ENCODE measurements at places on chromosomes 5 and 9.

GRCh38 chr9:112332977-112333638, at the start of gene PTBP3:
Gene PTBP3 (minus strand): TSS chr9:112333619. CDS start chr9:112297865, 35,754 bp downstream.
- DNase-seq = peak; percentile 80

DNA sequence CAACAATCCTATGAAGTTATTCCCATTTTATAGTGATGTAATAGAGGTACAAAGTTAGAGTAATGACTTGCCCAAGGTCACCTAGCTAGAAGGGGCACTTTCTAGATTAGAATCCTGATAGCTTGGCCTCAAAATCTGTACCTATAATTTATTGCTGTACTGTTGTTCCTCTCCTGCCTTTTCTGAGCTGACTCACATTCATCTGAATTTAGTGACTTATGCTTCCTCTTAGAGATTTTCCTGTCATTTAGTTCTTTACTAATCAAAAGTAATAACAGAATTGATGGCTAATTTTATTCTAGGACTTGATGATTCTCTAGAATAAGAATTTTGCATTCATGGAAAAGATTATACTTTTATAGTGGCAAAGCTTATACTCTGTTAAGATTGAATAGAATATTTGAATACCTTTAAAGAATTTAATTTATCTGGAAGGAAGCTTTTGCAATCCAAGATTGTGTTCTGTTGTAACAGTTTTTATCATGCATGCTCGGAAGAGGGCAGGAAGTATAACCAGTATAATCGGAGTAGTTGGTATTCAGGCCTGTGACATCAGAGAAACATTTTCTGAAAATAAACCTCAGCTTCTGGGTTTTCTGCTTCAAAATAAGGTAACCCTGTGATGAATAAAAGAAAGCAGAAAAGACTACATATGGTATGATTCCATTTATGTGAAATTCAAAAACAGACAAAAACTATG, 21.3 kb downstream of the CYSTM1 start:
- DNase-seq = no peak

DNA sequence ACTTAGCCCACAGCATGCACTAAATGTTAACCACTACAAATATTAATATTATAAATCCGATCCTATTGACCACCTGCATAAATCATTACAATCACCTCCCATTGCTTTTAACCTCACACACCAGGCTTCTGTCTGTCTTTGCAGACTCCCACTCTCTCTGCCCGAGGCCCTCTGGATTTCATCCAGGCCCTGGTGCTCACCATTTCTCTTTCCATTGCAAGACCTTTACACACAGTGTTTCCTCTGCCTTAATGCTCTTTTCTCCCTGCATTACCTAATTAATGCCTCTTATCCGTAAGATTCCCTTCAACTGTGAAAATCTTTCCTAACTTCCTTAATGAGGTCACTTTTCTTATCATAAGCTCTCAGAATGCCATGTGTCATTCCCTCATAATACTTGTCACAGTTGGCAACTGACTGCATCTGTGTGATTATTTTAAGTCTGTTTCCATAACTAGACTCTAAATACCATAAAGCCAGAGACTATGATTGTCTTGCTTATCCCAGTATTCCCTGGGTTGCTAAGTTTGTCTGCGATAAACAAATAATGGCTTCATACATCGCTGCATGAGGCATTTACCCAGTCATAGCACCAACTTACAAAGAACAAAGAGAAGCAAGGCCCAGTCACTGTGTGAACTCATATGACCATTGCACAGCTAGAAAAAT, 155.1 kb downstream of the CCDC192 start:
- no peak for DNase-seq

GRCh38 chr9:132756214-132756845, 86.1 kb downstream of the GTF3C4 start:
- no peak for DNase-seq

DNA sequence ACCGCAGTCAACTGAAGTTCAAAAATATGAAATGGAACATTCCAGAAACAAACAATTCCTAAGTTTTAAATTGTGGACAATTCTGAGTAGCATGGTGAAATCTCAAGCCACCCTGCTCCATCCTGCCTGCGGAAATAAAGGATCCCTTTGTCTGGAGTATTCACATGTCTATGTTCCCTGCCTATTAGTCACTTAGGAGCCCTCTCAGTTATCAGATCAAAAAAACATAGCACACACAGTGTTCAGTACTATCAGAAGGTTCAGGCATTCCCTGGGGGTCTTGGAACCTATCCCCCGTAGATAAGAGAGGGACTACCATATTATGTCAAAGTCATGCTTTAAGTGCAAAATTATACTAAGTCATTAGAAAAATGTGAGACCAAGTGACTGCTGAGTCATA, 300.8 kb downstream of the SEMA5A start:
- no peak for DNase-seq

GRCh38 chr9:89609426-89610006, 4.7 kb downstream of the GADD45G start:
- no peak for DNase-seq

DNA sequence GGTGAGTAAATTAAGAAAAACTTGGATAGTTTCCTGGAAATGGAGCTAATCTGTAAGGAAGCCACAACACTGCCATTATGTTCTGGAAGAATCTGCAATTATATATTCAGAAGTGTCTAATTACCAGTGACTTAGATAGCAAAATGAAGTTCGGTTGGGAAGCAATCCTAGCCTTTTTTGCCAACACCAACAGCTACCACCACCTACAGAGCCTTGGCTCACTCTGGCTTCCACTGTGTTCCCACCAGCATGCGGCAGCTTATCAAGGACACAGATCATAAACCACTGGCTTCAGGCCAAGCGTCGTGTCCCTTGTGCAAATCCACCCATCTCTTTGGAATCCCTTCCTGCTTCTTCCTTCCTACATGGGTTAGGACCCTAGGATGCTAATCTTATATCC, 118.0 kb upstream of the PCA3 start:
- no peak for DNase-seq

- DNase-seq = no peak
Observed at GRCh38 chr9:23850690-23851629, 24.9 kb upstream of the ELAVL2 start.

- DNase-seq = no peak
Observed at GRCh38 chr5:163305655-163306054, 131.7 kb upstream of the CCNG1 start.

- DNase-seq = no peak
Observed at GRCh38 chr5:107104040-107104995, 566.4 kb downstream of the EFNA5 start.

DNA sequence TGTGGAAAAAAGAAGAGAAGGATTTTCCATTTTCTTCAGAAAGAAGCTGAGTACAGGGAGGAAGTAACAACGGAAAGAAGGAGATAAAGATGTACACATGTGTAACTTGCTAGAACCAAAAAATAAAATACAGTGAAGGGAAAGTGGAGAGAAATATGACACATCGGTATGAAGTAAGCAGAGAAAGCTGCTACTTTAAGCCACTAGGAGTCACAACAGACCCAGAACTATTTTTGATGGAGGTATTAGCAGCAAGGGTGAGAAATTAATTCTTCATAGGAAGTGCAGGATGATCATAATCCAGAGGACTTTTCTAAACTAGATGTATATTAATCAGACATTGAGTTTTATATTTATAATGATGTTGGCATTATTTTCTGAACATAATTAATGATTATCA, 88.5 kb downstream of the FAM174A start:
- DNase-seq = no peak

DNA sequence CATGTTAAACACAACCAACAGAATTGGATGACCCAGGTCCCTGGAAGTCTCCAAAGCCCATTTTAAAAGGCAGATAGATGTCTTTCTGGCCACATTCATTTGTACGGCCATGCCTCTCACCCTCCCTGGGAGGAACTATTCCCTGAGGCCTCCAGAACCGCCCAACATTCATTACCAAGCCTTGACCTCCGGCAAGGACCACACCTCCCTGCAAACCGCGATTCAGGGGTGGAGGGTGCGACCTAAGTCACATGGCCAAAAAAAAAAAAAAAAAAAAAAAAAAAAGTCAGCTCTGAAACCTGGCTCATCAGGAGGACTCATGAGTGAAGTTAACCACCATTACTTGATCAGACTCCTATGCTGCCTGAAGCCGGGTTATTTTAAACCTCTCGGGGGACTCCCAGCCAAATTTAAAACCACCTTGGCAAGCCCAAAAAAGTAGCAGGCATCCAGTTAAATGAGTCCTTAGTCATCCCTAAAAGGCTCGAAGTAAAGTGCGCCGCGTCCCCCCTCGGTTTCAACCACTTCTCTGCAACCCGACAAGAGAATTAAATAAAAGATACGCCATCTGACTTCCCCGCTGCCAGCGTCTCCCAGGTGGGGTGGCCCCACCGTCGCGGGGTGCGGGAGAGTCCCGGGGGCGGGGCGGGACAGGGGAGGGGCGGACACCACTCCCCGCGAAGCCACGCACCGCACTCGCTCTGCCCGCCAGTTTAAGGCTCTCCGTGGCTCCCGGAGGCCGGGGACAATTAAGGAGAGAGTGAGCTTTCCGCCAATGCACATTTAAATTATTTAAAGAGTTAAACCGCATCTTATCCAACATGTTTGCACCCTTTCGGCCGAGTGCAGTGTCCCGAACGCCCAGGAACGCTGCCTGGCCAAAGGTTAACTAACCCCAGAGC, 2.3 kb downstream of the KLF9 start:
- DNase-seq = peak; percentile 80

DNA sequence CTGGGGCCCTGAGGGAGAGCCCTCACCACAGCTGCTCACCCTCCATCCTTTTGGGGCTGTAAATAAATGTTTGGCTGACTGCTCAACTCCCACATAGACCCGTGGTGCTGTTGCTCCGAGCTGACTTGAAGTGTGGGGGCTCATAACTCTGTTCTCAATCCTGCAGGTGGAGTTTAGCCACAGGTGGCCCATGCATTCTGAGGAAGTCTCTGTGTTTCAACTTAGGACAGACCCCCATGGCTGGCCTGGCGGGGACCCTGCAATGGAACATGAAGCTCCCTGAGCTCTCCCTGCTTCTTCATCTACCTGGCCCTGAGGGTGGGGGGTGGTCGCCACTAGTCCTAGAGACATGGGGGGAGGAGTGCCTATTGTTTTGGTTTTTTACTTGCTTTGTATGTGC, 19.7 kb downstream of the NDUFS6 start:
- no peak for DNase-seq

GRCh38 chr5:74477761-74478160, 162.8 kb downstream of the ENC1 start:
- DNase-seq = no peak

DNA sequence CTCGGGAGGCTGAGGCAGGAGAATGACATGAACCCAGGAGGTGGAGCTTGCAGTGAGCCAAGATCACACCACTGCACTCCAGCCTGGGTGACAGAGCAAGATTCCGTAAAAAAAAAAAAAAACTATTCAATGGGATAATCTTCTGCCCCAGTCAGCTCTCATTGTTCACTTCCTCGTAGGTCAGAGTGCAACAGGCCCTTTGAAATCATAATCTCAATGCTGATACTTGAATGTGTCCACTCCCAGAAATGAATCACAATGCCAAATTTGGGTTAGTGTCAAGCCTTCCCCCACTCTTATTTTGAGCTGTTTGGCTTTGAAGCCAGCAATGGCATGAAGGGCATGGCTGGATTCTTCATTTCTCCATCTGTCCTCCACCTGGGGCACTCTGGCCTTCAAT, 610.3 kb upstream of the KLF4 start:
- DNase-seq = no peak

GRCh38 chr9:86041311-86041741, 58.0 kb downstream of the GOLM1 start:
- no peak for DNase-seq

- DNase-seq = no peak
Observed at GRCh38 chr9:108549184-108549583, 306.6 kb downstream of the ACTL7B start.

GRCh38 chr5:72937517-72938061, 18.3 kb upstream of the FCHO2 start:
- DNase-seq = no peak

DNA sequence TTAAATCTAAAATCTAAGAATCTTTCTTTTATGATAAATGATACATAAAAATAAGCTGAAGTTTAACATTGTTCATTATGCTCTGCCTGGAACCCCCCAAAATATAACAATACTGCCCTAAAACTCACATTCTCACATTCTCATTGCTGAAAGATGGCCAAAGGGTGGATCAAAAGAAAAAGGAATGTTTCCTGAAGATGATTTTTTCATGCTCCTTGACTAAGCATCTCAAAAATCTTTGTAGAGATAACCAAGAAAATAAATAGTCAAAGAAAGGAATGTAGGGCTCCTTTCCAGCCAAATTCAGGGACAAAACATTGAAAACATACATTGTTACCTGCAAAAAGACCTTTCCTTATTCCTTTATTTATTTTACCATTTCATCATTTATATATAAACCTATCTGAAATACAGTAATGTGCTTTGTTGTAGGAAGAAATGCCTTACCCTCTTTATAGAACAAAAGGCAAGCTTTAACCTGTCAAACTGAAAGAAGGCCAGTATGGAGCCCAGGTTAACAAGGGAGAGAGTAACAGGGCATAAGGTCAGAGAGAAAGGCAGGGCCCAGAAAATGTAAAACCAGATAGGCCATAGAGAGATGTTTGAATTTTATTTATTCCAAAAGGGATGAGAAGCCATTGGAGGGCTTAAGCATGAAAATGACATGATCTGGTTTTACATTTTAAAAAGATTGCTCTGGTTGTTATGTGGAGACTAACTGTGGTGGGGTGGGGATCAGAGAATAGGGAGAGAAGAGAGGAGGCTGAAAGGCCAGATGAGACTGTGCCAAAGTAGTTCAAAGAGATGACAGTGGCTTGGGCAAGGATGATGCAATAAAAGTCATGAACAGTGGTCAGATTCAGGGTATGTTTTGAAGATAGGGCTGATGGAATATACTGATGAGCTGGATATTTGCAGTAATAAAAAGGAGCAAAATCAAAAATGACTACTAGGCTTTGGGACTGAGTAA, 37.3 kb upstream of the CDK5RAP2 start:
- DNase-seq = no peak

- DNase-seq = no peak
Observed at GRCh38 chr9:79301085-79301484, 270.7 kb upstream of the TLE4 start.

- no peak for DNase-seq
Observed at GRCh38 chr5:6762116-6762515, 48.9 kb downstream of the TENT4A start.

- no peak for DNase-seq
Observed at GRCh38 chr9:105828596-105829213, 134.4 kb downstream of the TMEM38B start.

DNA sequence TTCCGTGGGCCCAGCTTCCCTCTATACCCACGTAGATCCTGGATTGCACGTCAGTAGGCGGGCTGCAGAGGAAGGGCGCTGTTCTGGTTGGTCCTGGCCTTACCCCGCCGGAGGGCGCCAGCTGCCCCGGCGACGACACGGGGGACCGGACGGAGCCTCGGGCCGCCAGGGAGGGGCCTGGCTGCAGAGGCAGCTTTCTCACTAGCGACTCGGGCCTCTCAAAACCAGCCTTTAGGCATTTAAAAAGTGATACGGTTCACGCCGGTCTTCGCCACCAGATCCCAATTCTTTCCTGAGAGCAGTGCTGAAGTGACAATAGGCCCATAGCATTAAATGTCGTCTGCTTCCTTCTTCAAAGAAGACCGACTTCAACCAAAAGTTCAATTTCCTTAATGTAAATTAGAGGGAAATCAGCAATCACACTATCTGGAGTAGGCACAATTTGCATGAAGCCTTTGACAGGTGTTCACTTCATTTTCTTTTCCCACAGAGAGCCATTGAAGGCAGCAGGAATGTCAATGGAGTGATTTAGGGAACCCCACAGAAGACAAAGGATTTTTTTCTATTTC, 17.6 kb upstream of the UBE2D2 start:
- peak; percentile 56 for DNase-seq

All from activated CD4-positive, alpha-beta T cell treated with anti-CD3 and anti-CD28 coated beads for 48 hours (primary cell).